Naive thymus-derived CD4-positive, alpha-beta T cell (primary cell): ENCODE measurements at places on chromosomes 2 and 18. TPM values are rescaled to one million over a fixed set of nuclear protein-coding genes. Genes with fewer than 3 reads are reported as not detected.
A peak's percentile ranks its signal among the peaks of the same experiment; 100 is the strongest.

DNA sequence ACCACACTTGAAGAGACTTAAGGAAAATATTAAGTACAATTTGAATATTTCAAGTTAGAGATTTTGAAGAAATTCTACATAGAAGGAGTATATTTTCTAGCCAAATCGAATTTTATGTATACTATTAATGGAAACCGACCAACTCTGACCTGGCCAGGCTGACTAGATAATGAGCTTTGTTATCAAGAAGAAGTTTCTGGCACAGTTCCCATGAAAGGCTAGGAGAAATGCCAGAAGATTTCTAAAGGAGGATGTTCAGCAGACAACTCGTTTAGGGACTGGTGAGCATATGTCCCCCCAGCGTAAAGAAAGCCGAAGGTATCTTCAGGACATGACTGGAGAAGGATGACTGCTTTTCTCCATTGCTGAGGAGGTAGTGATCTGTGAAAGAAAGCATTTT, 127.3 kb downstream of the DIS3L2 start:
- no peaks in the 10 kb centered on the region for H3K27me3 ChIP-seq
- no peak overlapping the region for H3K27ac ChIP-seq
- H3K4me1 ChIP-seq, result no peaks in the 10 kb centered on the region
- peaks cover 17% of the 10 kb centered on the region for H3K36me3 ChIP-seq
- H3K4me3 ChIP-seq, result no peak overlapping the region
- DNase-seq, result no peak

DNA sequence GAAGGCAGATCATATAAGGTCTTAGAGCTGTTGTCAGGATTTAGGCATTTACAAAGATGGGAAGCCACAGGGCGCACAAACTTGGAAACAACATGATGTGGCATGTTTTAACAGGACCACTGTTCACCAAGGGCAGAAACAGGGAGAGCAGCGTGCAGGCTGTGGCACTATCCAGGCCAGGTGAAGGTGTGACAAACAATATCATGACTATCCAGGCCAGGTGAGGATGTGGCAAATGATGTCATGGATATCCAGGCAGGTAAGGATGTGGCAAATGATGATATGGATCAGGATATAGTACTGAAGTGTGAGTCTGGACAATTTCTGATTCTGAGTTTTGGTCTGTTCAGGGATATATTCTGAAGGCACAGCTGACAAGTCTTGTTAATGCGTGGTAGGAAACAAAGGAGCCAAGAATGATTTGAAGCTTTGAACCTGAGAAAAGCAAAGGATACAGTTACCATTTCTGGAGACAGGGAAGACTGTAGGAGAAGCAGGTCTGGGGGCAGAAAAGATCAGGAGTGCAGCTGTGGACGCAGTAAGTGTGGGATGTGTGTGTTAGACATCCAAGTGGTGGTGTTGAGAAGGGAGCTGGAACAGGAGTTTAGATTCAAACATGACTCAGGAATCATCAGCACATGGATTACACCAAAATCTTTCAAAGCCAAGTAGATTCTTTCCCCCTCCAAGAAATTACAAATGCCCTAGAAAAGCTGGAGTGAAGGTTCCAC, 205.9 kb downstream of the TMEM163 start:
- DNase-seq, result no peak
- H3K4me1 ChIP-seq, result no peaks in the 10 kb centered on the region
- H3K4me3 ChIP-seq, result no peak overlapping the region
- no peak overlapping the region for H3K27ac ChIP-seq
- no peaks in the 10 kb centered on the region for H3K36me3 ChIP-seq

- no peak overlapping the region for H3K27ac ChIP-seq
- H3K4me1 ChIP-seq, result no peaks in the 10 kb centered on the region
- no peaks in the 10 kb centered on the region for H3K27me3 ChIP-seq
- peaks cover 8% of the 10 kb centered on the region for H3K36me3 ChIP-seq
- no peak for DNase-seq
Measured at GRCh38 chr18:46013484-46014189, 46.5 kb upstream of the EPG5 start.

GRCh38 chr18:69897397-69898108, 50.1 kb downstream of the CD226 start:
- peaks cover 38% of the 10 kb centered on the region for H3K4me1 ChIP-seq
- no peaks in the 10 kb centered on the region for H3K27me3 ChIP-seq
- peak; percentile 29 for DNase-seq
- H3K36me3 ChIP-seq, result peaks cover 9% of the 10 kb centered on the region
- peak overlapping the region; percentile 38 for H3K27ac ChIP-seq

- DNase-seq, result no peak
- H3K4me1 ChIP-seq, result no peaks in the 10 kb centered on the region
- H3K27me3 ChIP-seq, result no peaks in the 10 kb centered on the region
- H3K27ac ChIP-seq, result no peak overlapping the region
Measured at GRCh38 chr18:21914739-21915319, 174.2 kb downstream of the MIB1 start.

DNA sequence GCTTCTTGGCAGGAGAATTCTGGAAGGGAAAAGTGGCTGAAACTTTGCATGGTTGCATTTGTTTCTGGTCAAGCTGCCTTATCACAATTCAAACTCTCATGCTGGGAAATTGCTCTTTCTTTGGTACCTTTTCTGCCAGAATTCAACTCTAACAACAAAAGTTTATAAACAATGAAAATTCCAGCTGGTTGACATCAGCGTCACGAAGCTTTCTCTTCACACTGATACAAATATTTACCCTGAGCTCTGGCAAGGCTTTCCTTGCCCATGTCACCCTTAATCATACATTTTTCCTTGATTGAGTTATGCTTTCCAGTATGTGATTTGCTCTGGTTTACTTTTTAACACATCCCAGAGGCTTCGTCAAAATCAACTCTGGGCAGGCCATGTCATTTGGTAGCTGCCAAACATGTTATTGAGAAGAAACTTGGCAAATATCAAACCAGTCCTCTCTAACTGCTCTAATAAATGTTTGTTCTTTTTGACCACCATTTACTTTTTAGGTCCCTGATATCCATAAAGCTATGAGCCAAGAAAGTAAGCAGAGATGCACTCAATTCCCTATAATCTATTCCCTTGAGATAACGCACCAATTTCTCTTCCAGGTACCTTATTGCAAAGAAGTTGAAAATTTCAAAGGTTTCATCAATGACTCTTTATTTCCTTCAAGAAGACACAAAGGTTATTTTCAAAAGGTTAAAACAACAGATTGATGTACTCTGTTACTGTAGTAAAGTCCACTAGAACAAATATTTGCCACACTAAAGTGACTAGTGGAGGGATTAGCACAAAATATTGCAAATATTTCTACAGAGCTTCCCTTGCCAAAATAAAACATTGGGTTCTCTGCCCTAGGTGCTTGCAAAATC, 1241.1 kb upstream of the ZEB2 start:
- no peaks in the 10 kb centered on the region for H3K36me3 ChIP-seq
- H3K4me1 ChIP-seq, result no peaks in the 10 kb centered on the region
- no peaks in the 10 kb centered on the region for H3K27me3 ChIP-seq
- no peak overlapping the region for H3K4me3 ChIP-seq
- no peak for DNase-seq

DNA sequence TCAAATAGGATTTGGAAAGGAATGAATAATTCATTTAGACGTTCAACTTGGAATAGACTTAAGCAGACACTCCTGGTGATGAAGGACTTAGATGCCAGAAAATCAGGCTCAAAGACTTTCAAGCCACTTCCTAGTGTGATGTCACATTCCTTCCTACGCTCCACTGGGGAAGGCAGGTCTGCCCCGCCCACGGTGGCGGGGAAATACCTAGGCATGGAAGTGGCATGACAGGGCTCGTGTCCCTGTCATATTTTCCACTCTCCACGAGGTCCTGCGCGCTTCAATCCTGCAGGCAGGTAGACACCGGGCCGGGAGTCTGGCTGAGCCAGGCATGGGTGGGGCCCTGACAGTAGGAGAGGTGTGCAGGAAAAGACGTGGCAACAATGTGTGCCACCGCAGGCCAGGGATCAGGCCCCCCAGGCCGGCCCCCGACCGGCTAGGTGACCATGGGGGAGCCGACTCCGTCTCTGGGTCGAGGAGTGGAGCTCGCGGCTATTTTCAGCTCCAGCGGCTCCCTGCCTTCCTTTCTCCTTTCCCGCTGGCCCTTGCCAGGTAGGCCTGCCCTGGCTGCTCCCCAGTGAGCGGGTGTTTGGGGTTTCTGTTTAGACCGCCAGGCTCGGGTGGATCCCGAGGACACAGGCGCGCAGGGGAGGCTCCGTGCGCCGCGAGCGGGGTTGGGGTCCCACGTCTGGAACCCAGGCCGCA, at the start of gene IL1RL2:
Gene IL1RL2 (plus strand): TSS at position 233 of the 705 bp plus-strand sequence. CDS start 845 bp downstream, outside the sequence.
- DNase-seq, result no peak
- no peaks in the 10 kb centered on the region for H3K27me3 ChIP-seq
- no peaks in the 10 kb centered on the region for H3K36me3 ChIP-seq
- H3K4me3 ChIP-seq, result peak within 1 kb of the TSS; percentile 54
- H3K4me1 ChIP-seq, result no peaks in the 10 kb centered on the region
- H3K27ac ChIP-seq, result no peak within 1 kb of the TSS

GRCh38 chr18:44799907-44800421, 119.3 kb downstream of the SETBP1 start:
- H3K36me3 ChIP-seq, result no peaks in the 10 kb centered on the region
- DNase-seq, result no peak
- no peaks in the 10 kb centered on the region for H3K4me1 ChIP-seq

- no peaks in the 10 kb centered on the region for H3K27me3 ChIP-seq
- H3K36me3 ChIP-seq, result no peaks in the 10 kb centered on the region
- H3K4me3 ChIP-seq, result no peak overlapping the region
- DNase-seq, result peak; percentile 13
- H3K4me1 ChIP-seq, result no peaks in the 10 kb centered on the region
Measured at GRCh38 chr2:205763708-205764211, 81.5 kb downstream of the NRP2 start.

UBE2F gene
- total RNA-seq, result 78.2 and 80.9 TPM in 2 replicates

SERPINB11 gene
- not detected for total RNA-seq

SKA1 gene
- 24.6 and 24.8 TPM in 2 replicates for total RNA-seq

WDSUB1 gene
- total RNA-seq, result 9.3 TPM

COLEC12 gene
- total RNA-seq, result 0.19 TPM

ALPI gene
- total RNA-seq, result not detected

LCT gene
- not detected for total RNA-seq
